ENCODE measurements at places on chromosomes 11 and 22.

DNA sequence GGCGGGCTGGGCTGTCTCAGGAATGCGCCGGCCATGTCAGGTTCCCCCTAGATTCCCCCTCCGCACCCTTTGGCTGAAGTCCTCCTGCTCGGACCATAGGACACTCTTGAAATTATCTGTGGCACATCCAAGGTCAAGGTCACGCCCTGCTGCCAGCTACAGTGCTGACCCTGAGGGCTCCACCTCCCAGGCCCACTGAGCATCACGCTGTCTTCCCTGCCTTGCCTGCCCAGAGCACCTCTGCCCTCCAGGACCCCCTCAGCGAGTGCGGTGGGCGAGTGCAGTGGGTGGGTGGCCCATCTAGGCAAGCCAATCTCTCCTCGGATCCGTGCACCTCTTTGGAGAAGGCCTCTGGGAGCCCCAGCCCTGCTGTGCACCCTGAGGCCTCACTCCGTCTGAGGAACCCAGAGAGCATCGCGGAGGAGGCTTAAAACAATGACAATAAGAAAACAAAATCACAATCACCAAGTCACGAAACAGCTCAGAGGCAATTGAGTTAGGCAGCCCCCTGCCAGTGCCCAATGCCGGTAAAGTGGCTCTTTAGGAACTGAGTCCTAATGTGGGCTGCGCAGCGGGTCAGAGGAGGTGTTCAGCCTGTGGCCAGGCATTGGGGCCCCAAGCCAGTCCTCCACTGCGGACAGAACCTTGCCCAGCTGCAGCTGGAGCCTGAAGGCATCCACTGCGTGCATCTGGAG is 26.5 kb upstream of the CCDC188 start:
- no peak for DNase-seq

DNA sequence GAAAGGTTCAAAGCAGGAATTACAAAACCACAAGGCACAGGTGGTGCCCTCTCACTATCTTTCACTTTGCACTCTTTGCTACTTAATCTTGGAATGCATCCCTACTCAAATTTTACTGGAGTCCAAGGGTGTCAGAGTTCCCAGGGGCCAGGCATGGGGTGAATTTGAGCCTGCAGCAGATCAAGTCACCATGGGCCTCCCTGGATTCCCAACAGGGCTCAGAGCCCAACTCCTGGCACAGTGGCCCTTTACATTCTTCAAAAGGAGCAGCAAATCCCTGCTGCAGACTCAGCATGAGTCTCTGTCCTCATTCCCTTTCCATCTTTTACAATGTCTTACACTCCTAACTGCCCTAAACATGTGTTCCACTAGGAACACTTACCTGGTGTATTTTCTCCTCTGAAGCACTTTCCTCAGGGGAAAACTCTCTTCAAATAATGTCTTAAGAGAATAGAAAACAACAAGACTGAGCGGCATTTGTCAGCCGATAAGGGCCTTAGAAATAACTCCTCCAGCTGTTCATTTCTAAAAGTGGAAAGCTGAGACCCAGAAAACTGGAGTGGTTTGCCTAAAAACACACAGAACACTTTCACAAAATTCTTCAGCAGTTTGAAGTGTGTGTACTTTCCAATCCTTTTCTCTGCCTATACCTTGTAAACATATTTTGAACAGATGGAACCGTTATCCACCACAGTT is 596.0 kb downstream of the INSC start:
- DNase-seq: no peak

GRCh38 chr11:133951327-133952198 is 5.2 kb downstream of the IGSF9B start:
- DNase-seq: no peak

DNA sequence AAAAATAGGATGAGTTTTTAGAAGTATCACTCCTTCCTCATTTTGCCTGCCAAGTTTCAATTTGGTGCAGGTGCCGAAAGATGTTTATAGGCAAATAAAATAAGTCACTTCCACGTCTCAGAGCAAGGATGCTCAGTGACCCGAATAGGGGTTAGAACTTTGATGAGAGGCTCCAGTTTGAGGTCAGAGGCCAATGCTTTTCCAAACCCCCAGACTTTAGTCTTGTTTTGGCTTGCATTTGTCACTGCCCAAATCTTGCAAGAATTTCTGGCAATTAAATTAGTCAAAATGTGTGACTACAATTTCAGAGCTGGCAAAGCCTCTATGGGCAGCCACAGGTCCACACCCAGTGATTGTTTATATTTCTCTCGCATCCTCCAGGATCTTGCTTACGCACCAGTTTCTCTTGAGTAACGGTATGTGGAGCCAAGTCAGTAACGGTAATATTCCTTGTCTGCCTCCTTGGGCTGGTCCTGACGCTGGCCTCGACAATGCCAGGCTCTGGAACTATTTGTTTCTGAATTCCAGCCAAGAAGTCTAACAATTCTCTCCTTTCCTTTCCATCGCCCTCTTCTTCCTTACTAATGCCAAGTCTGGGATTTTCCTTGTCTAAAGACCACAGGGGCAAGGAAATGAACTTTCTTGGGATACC is 9.9 kb upstream of the NUP160 start:
- no peak for DNase-seq

All from GM12878 (cell line).